Activated CD8-positive, alpha-beta T cell treated with anti-CD3 and anti-CD28 coated beads for 36 hours (primary cell): ENCODE measurements at places on chromosomes 13 and 19. TPM values are rescaled to one million over a fixed set of nuclear protein-coding genes. Genes with fewer than 3 reads are reported as not detected.
A peak's percentile ranks its signal among the peaks of the same experiment; 100 is the strongest.

- H3K36me3 ChIP-seq: no peaks in the 10 kb centered on the region
- H3K4me1 ChIP-seq: no peaks in the 10 kb centered on the region
These were observed 133.8 kb downstream of the ZNF737 start for GRCh38 chr19:20431826-20432225.

- H3K36me3 ChIP-seq: no peaks in the 10 kb centered on the region
- no peaks in the 10 kb centered on the region for H3K27me3 ChIP-seq
- DNase-seq: no peak
- no peak overlapping the region for H3K4me3 ChIP-seq
- H3K27ac ChIP-seq: no peak overlapping the region
- no peaks in the 10 kb centered on the region for H3K4me1 ChIP-seq
These were observed 765.9 kb upstream of the SLITRK1 start for GRCh38 chr13:84648069-84648640.

GRCh38 chr13:113417008-113417751 lies 36.1 kb downstream of the ADPRHL1 start:
- no peaks in the 10 kb centered on the region for H3K4me1 ChIP-seq
- no peak overlapping the region for H3K4me3 ChIP-seq
- DNase-seq: no peak
- no peaks in the 10 kb centered on the region for H3K27me3 ChIP-seq

GRCh38 chr19:45403781-45404556 lies 900 bp downstream of the PPP1R13L start:
- peak overlapping the region; percentile 93 for H3K4me3 ChIP-seq
- peaks cover 30% of the 10 kb centered on the region for H3K4me1 ChIP-seq
- H3K27me3 ChIP-seq: peaks cover 34% of the 10 kb centered on the region
- peak; percentile 91 for DNase-seq
- H3K36me3 ChIP-seq: peaks cover 2% of the 10 kb centered on the region
- no peak overlapping the region for H3K27ac ChIP-seq

GRCh38 chr19:33840382-33840781 lies 43.7 kb downstream of the KCTD15 start:
- no peaks in the 10 kb centered on the region for H3K36me3 ChIP-seq
- H3K4me1 ChIP-seq: no peaks in the 10 kb centered on the region
- H3K27ac ChIP-seq: no peak overlapping the region
- DNase-seq: no peak
- no peak overlapping the region for H3K4me3 ChIP-seq

DNA sequence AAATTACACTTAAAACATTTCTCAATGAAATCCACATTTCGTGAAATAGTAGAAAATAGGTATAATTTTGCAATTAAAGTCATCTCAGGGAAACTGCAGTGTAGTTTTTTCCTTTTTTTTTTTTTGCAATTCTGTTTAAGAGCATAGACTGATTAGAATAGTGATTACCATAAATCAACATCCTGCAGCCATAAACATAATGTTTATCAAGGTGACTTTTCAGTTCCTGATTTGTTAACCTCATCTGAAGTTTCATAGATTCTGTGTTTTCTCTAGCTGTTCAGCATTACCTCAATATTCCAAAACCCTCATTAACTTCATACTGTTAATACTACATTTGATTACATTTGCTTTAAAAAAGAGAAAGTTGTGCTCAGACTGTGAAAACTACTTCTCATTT lies 286.3 kb upstream of the DACH1 start:
- no peaks in the 10 kb centered on the region for H3K36me3 ChIP-seq
- H3K4me3 ChIP-seq: no peak overlapping the region
- no peak overlapping the region for H3K27ac ChIP-seq
- no peaks in the 10 kb centered on the region for H3K27me3 ChIP-seq
- no peaks in the 10 kb centered on the region for H3K4me1 ChIP-seq

Gene SMAD9
- 0.11 TPM for total RNA-seq

Gene ETV2
- total RNA-seq: 1.2 TPM

DNA sequence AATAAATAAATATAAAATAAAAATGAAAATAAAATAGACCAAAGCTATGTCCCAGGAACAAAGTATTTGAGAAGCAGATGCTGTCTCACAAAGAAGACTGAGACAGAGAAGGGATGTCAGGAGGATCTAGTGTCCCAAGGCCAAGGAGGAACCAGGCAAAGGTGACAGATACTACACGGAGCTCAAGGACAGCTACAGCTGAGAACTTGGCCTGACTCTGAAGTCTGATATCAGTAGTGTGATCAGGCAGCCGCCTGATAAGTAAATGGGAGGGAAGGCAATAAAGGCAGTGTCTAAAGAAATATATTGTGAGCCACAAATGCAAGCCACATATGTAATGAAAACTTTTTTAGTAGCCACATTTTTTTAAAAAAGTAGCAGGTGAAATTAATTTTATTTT lies 20.4 kb upstream of the NANOS3 start:
- H3K4me1 ChIP-seq: peaks cover 18% of the 10 kb centered on the region
- no peak for DNase-seq
- H3K36me3 ChIP-seq: no peaks in the 10 kb centered on the region
- no peak overlapping the region for H3K4me3 ChIP-seq
